Brain (organoid and tissue), 16 donors: ENCODE measurements at places on chromosomes 3 and 15.

- no peak for DNase-seq
These were observed 15.3 kb downstream of the SCG3 start for GRCh38 chr15:51696566-51696965.

GRCh38 chr3:148718982-148719862 lies 21.5 kb downstream of the AGTR1 start:
- peak; percentile 63 for DNase-seq

DNA sequence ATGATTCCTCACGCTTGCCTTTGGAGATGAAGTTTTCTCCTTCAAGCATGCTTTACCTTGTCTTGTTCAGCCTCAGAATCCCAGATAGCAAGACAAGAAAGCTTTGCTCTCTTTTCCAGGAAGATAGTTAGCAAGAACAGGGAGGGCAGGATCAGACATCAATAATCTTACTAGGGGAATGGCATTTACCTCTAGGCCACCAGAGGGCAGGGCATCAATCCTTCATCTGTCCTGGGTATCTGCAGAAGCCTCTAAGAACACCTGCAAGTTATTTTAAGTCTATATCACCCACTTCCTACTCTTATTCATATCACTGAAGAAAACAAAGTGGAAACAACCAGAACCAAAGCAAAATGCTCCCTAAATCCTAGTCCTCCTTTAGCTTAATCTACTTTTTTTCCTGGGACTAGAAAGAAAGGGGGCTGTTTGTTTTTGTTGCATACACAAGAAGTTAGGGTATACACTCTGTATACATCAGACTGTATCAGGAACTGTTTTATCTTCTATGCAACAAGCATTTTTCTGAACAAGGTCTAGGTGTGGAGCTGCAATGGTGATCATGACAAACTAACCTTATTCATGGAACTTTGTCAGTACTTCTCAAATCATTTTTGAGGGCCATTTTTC lies 862.5 kb downstream of the CADM2 start:
- DNase-seq, result no peak

- no peak for DNase-seq
These were observed 322.9 kb downstream of the ERC2 start for GRCh38 chr3:56145410-56145809.
